ENCODE measurements at places on chromosomes 16 and 17. TPM values are rescaled to one million over a fixed set of nuclear protein-coding genes. Genes with fewer than 3 reads are reported as not detected.

GRCh38 chr17:81337476-81337879, 42.4 kb upstream of the SLC38A10 start:
- H3K27ac ChIP-seq = no peak overlapping the region
- DNase-seq = no peak
- H3K4me1 ChIP-seq = peaks cover 5% of the 10 kb centered on the region
- peaks cover 16% of the 10 kb centered on the region for H3K27me3 ChIP-seq

WSB1 gene
- total RNA-seq = 65.7 TPM

NTN1 gene
- total RNA-seq = not detected

CCDC154 gene
- total RNA-seq = not detected

TPPP3 gene
- not detected for total RNA-seq

SDK2 gene
- not detected for total RNA-seq

GSDMA gene
- total RNA-seq = 0.59 TPM

Measured in HFFc6 (cell line).